Erythroblast (primary cell): ENCODE measurements at places on chromosomes 13 and 19.

DNA sequence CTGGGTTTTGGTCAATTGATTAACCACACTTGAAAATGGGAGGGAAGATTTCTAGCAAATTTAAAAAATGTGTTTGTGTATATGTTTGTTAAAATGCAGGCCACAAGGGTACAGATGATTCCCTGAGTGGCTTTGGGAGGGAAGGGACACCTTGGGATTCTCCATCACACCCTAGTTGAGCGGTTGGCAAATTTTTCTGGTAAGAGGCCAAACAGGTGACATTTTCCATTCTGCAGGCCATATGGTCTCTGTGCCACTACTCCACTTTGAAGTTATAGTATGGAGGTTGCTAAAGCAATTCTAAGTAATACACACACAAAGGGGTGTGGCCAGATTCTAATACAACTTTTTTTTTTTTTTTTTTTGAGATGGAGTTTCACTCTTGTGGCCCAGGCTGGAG lies 12.9 kb upstream of the MED26 start:
- no peak for DNase-seq

DNA sequence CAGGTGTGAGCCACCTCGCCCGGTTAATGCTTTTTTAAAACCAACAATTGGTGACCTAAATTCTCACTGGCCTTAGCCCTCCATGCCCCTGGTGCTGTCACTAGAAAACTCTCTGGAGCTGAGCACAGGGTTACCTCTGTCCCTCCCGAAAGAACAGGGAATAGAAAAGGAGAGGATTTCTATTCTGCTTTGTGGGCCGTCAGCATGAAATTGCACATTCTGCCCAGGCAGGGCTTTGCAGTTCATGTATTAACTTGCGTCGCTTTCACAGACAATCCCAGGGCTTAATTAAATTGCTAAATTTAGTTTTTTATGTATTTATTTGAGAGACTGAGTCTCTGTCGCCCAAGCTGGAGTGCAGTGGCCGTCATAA lies 583 bp upstream of the ZNF480 start:
- peak; percentile 77 for DNase-seq

GRCh38 chr13:107900775-107901174 lies 314.6 kb downstream of the LIG4 start:
- DNase-seq = no peak

DNA sequence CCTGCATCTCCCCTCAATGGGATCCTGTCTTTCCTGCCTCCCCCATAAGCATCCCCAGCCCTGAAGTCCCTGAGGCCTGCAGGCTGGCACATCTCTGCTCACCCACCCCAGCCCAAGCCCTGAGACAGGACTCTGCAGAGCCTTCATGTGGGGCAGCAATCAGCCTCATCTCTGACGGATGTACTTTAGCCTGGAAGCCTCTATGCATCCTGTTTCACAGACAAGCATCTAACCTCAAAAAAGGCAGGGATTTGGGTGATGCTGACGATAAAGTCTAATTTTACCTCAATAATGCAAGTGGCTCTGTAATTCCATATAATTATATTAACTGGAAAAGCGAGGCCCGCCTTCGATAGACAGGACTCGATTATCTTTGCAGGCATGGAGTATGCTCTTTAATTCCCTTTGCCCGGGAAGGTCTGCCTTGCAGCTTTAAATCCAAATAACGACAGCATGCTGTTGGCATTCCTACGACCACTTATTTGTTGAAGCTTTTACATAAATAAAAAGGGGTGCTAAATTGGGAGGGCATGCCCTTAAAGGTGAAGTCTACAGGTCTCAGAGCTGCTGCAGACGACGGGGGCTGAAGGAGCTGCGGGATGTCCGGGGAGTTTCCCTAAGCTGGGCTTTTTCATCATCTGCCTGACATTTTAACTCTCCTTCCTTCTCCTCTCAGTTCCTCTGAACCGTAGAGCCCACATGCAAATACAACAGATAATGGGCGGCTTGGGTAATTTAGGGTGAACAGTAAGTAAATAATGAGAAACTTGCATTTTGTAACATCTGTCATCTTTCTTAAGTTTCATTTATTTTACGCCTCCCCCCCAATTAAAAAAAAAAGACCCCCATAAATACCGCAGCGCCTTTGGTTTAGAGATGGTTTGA lies 211.5 kb downstream of the URI1 start:
- DNase-seq = no peak

GRCh38 chr13:94784066-94784465 lies 71.7 kb upstream of the SOX21 start:
- DNase-seq = no peak
